Smooth muscle cell of the pulmonary artery (primary cell): ENCODE measurements at places on chromosomes 4 and X. TPM values are rescaled to one million over a fixed set of nuclear protein-coding genes. Genes with fewer than 3 reads are reported as not detected.

Gene RNF212
- 2.5 and 15.3 TPM in 2 replicates for total RNA-seq

Gene TRAM1L1
- 0.59 and 1.8 TPM in 2 replicates for total RNA-seq

Gene SSX1
- total RNA-seq: not detected in 2 replicates

Gene VGLL1
- total RNA-seq: not detected in 2 replicates

Gene MANBA
- total RNA-seq: 81.5 and 129 TPM in 2 replicates

Gene EGF
- total RNA-seq: 0.36 and 1.0 TPM in 2 replicates

Gene EPHA5
- total RNA-seq: 2.5 and 3.9 TPM in 2 replicates

Gene NXF2
- total RNA-seq: not detected in 2 replicates

Gene SHROOM2
- 0.07 and 0.72 TPM in 2 replicates for total RNA-seq

Gene TMPRSS11F
- not detected in 2 replicates for total RNA-seq

Gene NPY2R
- total RNA-seq: 0.76 and 27.4 TPM in 2 replicates

Gene TAB3
- total RNA-seq: 9.3 and 10.2 TPM in 2 replicates

Gene C4orf51
- total RNA-seq: not detected in 2 replicates

Gene POLA1
- total RNA-seq: 7.6 and 9.1 TPM in 2 replicates

Gene TEC
- total RNA-seq: 0.20 and 0.26 TPM in 2 replicates

Gene NAA11
- not detected in 2 replicates for total RNA-seq

Gene SLC39A8
- total RNA-seq: 3.1 and 22.7 TPM in 2 replicates

Gene ARR3
- total RNA-seq: not detected in 2 replicates

Gene UGT2B15
- total RNA-seq: not detected in 2 replicates

Gene STATH
- total RNA-seq: not detected in 2 replicates

Gene CHRDL1
- total RNA-seq: 0.03 and 17.1 TPM in 2 replicates

Gene FMR1NB
- not detected in 2 replicates for total RNA-seq

Gene PNMA5
- total RNA-seq: not detected in 2 replicates

Gene CPZ
- 1.8 and 24.4 TPM in 2 replicates for total RNA-seq

Gene RNF128
- total RNA-seq: 2.3 and 6.7 TPM in 2 replicates

Gene APLN
- total RNA-seq: 10.8 and 15.6 TPM in 2 replicates

Gene HTRA3
- total RNA-seq: 5.1 and 5.4 TPM in 2 replicates

Gene RASL11B
- total RNA-seq: 0.20 and 0.66 TPM in 2 replicates
